ENCODE measurements at places on chromosomes 5 and 9. TPM values are rescaled to one million over a fixed set of nuclear protein-coding genes. Genes with fewer than 3 reads are reported as not detected.

Gene CCIN
- not detected for total RNA-seq

DNA sequence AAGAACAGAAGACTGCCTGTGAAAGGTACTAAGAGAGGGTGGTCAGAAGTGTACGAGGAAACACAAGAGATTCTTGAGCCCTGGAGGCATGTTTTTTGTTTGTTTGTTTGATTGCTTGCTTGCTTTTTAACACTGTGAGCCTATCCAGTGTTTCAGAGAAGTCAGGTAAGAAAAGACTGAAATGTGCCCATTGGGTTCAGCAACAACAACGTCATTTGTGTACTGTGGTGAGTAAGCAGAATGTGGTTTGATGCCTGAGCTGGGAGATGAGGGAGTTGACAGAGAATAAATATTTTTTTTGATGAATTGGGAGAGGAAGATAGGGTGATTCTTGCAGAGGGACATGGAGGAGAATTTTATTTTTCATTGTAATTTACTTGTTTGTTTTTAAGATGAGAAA lies 73.1 kb downstream of the RPS23 start:
- H3K36me3 ChIP-seq: no peaks in the 10 kb centered on the region
- H3K4me1 ChIP-seq: no peaks in the 10 kb centered on the region
- H3K27me3 ChIP-seq: no peaks in the 10 kb centered on the region

DNA sequence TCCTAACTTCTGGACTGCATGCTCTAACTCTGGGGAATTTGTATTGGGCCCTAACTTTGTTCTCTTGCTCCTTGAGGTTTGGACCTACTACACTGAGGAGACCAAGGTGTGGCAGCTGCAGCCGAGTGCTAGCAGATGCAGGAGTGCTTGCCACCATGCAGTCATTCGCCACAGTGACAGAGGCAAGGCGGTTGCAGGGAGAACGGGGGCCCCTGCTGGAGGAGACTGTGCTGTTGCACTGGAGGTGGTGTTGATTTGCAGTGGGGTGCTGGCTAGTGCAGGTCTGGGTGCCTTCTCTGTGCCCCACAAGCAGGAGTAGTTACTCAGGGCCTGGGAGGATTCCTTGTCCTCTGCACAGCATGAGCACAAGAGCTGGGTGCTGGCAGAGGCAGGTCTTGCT lies 22.4 kb upstream of the DIRAS2 start:
- no peak for DNase-seq
- no peaks in the 10 kb centered on the region for H3K36me3 ChIP-seq
- no peak overlapping the region for H3K27ac ChIP-seq
- H3K4me3 ChIP-seq: no peak overlapping the region
- H3K27me3 ChIP-seq: no peaks in the 10 kb centered on the region
- no peaks in the 10 kb centered on the region for H3K4me1 ChIP-seq

Gene EHMT1
- total RNA-seq: 46.0 TPM

- peak within 1 kb of the TSS; percentile 87 for H3K27ac ChIP-seq
- H3K4me3 ChIP-seq: peak within 1 kb of the TSS; percentile 92
- no peaks in the 10 kb centered on the region for H3K27me3 ChIP-seq
- DNase-seq: peak; percentile 89
- H3K36me3 ChIP-seq: no peaks in the 10 kb centered on the region
- H3K4me1 ChIP-seq: peaks cover 17% of the 10 kb centered on the region
Observed at GRCh38 chr5:177473443-177474001, at the start of gene DBN1. Gene DBN1, minus strand, starts transcription at chr5:177473634. Its CDS starts 113 bp downstream, at chr5:177473521.

DNA sequence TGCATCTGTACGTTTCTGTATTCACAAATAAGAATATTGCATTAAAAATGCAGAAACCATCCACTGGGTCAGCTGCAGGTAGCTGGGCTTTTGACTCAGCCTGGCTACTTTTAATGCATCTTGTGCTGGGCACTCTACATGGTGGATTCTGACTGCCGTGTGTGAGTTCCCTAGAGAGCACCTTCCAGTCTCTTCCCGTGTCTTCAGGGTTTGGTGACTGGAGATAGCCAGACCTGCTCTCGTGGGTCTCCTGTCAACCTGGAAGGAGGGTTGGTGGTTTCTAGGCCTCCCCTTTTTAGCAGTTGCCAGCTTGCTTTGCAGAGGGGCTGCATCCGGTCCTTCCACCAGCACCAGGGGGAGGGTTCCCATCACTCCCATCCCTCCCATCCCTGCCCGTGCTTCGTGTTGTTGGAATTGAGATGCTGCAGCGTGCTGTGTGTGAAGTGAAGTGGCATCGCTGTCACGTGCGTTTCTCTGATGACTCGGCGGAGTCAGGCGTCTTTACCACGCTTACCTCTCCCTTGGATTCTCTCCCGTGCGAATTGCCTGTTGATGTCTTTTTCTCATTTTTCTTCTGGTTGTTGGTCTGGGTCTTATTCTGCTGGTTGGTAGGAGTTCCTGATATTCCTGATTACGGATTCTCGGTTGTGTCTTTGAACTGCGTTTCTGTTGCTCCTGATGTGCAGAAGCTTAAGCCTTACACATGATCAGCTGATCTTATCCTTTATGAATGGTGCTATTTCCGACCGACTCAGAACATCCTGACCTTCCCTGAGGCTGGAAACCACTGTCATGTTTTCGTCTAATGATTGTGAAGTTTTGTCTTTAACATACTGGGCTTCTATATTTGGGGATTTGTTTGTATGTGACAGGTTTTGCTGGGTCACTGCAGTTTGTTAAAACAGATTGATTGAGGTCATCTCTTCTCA lies 16.9 kb downstream of the FBXW5 start:
- no peak for DNase-seq
- no peaks in the 10 kb centered on the region for H3K4me1 ChIP-seq
- no peak overlapping the region for H3K27ac ChIP-seq
